Activated gamma-delta T cell treated with Interleukin-2 at 50 U/mL for 16 hours (primary cell): ENCODE measurements at places on chromosomes 5 and 9.

- no peak for DNase-seq
Observed at GRCh38 chr5:58451732-58452565, 7.9 kb downstream of the PLK2 start.

GRCh38 chr9:8560560-8561525, 761.3 kb upstream of the DMAC1 start:
- DNase-seq: no peak

GRCh38 chr5:66074901-66075300, 69.2 kb upstream of the SREK1 start:
- no peak for DNase-seq

DNA sequence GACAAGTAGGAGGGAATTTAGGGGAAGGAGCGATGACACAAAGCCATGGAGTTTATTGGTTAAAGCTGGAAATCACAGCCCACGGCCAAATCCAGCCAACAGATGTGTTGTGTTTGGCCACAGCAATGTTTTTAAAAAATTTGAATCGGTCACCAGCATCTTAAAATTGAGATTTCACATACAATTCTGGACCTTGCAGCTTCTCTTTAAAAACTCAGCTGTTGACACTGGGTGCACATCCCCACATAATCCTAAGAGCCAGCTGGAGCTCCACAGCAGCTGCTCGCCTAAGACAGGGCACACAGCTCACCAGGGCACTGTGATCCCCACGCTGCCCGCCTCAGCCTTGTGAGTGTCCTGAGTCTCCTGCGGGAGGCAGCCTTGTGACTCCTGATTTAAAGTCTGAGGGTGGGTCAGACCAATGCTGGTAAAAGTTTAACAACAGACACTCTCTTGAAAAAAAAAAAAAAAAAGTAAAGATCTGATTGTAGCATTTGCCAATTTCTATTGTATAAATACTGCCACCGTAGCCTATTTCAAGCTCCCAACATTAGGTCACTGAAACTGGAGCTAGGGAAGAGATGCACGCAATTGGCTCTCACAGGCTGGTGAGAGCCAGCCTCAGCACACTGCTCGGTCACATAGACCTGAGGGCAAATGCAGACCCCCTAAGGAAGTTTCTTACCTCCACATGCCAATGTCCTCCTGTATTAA, 124.8 kb downstream of the HSD17B3 start:
- no peak for DNase-seq

- no peak for DNase-seq
Observed at GRCh38 chr5:80597500-80597899, 27.4 kb upstream of the ANKRD34B start.

DNA sequence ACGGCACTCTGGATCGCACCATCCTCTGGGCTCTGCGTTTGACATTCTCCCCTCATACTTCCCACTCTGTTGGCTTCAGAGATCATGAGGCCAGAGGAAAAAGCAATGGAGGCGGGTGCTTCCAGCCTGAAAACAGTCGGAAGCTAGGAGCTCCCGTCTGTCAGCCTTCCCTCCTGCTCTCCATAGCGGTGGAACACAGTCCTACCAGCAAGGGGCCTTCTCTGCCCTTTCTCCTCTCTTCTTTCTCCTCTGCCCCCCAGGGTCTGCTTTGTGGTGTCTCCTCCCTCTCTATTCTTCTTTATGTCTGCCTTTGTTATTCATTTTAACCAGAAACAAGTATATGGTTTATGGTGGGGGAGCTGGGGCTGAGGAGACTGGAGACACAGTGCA, 152.5 kb upstream of the NFIB start:
- DNase-seq: no peak

GRCh38 chr9:106637486-106637885, 225.5 kb upstream of the ZNF462 start:
- DNase-seq: no peak

- DNase-seq: no peak
Observed at GRCh38 chr5:71910741-71911140, 191.7 kb downstream of the CARTPT start.

- DNase-seq: no peak
Observed at GRCh38 chr5:14743601-14744295, 79.2 kb downstream of the OTULIN start.

GRCh38 chr5:65742565-65743231, 20.7 kb downstream of the NLN start:
- no peak for DNase-seq

DNA sequence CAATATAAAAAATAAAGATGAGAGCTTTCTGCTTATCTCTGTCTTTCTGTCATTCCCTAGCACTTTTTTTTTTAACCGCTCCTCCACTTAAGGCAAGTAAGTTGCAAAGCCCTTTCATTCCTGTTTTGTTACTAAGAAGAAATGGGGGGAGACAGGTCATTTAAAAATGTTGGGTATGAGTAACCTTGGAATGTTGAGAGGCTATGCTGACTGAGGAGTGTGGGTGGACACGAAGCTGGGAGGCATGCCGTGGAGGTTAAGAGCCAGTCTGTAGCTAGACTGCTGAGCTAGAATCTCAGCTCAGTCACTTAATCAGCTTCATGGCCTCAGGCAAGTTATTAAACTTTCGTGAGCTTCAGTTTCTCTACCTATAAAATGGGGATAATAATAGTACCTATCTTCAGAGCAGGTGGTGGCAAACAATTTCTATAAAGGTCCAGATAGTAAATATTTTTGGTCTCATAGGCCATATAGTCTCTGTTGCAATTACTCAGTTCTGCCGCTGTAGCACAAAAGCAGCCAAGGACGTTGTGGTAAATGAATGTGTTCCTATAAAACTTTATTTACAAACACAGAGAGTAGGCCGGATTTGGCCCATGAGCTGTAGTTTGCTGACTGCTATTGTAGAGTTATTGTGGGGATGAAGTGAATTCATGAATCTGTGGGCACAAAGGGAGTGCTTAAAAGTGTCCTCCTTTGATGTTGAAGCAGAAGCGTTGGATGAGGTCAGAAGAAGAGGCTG, 220.0 kb downstream of the GABBR2 start:
- no peak for DNase-seq

DNA sequence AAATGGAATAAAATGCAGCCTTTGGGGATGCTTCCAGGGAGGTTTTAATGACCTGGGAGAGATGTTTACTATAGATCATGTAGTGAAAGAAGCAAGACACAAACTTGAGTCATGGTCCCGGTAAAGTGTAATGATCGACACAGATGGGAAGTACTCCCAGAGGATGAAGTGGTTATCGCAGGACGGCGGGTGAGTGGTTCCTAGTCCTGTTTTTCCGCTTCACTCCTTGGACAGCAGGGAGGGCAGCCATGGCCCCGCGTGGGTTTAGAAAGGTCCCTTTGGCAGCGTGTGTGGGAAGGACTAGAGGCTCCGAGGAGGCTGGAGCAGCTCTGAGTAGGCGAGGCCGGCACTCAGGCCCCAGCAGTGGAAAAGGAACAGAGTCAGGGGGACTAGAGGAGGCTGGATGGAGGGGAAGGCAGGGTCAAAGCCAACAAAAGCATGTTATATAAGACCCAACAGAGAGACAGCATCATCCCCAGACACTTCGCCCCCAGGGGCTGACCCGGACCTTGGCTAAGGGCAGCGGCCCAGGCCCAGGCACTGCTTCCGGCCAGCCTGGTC, 49.2 kb upstream of the STXBP1 start:
- DNase-seq: no peak

- DNase-seq: no peak
Observed at GRCh38 chr9:131100445-131100844, 4.1 kb downstream of the AIF1L start.

DNA sequence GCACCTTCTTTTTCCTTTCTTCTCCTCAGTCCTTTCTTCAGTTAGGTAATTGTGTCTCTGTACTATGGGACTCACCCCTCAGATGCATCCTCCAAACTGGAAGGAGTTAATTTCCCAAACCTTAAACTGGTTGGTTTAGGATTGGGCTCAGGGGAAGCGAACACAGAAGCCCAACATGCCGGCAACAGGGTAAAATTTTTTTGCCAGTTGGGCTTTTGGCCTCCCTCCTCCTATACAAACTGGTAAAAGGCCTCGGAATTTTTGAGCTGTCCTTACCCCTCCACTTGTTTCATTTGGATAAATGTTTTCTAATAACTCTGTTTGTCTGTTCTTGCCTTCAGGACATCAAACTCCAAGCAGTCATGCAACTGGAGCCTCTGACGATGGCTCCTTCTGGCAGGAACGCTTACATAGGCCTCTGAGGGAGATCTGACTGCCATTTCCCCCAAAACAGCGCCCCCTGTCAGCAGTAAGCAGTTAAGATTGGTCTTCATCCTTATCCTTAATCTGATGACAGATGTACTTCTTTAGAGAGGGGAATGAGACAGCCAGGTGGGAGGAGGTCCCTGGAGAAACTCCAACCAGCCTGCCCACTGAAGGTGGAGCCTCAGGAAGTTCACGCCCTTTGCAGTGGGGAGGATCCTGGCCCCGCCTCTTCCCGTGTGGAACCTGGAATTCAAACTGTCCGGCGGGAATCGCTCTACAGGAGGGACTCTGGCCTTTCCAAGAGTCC, 57.8 kb upstream of the SPINK5 start:
- DNase-seq: no peak
